ENCODE measurements at places on chromosomes 4 and X.

- peak; percentile 69 for DNase-seq
Observed at GRCh38 chr4:76949276-76950051, at the start of gene SEPTIN11. Gene SEPTIN11, plus strand, starts transcription at chr4:76949752. Its CDS starts 152 bp downstream, at chr4:76949904.

DNA sequence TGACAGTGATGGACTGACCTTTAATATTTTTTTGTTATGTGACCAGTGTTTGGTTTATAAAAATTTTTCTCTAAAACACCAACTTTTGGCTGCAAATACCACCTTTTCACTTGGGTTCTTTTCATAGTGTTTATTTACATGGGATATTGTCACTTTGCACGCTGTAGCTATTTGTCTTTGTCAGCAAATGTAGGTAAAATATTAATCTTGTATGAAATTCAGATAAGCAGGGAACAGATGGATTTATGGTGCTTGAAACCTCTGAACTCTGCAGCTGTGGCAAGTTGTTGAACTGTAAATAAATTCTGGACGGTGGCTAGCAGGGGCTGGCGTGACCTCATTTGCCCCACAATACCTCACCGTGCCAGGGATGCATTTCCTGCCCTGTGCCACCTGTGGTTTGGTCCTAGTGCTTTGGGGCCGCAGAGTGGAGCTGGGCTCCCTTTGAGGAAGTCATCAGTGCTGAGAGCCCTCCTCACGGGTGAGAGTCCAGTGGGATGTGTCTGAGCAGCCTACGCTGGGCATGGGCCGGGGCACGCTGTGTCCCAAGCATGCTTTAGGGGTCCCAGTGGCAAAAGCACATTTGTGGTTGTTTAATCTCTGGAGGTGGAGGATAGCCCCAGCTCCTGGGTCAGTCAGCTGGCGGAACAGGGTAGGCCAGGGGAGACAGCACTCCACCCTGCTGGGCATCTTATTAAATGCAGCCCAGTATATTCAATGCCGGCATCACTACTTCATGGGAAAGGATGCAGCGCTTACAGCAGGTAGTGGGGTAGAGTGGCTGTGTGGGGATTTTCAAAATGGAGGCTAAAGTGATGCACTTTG, 108.6 kb downstream of the TBL1X start:
- DNase-seq = no peak

DNA sequence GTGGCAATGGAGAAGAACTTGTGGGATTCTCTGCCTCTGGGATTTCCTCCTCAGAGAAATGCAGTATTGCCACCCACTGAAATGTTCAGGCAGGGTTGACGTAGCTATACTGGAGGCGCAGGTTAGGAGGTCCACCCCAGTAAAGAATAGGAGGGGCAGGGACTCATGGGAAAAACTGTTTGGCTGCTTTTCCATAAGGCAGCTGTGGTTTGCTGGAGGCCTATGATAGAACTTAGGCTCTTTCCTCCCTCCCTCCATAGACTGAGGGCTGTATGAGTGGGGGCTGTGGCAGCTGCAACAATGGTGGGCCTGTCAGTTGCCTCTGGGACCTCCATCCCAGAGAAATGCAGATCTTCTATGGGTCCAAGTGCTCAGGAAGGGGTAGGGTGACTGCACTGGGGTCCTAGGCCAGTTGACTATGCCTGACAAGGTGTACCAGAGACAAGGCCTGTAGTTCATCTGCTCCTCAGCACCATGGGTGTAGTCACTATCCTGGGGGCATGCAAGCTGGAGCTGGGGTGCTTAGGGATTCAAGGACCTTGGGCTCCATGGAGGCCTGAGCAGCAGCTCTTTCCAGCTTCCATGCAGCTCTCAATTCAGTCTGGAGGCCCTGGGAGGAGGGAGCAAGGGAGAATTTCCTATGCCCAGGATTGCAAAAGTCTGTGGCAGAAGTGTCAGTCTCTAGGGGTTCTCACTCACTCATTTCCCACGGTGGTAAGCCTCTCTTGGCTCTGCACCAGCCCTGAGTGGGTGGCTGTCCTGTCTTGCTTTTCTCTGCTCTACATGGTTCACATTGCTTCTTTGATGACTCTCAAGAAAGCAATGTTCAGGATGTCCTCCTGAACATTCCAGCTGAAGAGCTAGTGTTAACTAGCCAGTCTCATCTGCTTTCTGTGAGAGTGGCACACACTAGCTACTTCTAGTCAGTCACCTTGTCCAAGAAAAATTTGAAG, 353.0 kb downstream of the IDS start:
- DNase-seq = no peak

DNA sequence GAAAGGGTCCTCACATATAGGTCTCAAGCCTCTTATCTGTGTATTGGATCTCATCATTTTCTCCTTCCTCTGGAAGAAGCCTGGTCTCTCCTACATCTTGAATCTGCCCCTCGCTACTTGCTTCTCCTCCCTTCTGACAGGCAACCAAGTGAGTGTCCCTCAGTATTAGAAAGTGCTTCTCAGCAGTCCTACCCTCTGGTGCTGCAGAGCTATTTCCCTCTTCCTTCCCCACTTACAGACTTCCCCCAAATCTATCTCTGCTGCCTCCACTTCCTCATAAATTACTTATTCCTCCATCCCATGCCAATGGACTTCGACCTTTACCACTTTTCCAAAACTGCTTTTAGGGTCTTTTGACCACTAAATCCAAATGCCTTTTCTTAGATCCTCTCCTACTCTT, 129.1 kb upstream of the NAP1L5 start:
- DNase-seq = no peak

DNA sequence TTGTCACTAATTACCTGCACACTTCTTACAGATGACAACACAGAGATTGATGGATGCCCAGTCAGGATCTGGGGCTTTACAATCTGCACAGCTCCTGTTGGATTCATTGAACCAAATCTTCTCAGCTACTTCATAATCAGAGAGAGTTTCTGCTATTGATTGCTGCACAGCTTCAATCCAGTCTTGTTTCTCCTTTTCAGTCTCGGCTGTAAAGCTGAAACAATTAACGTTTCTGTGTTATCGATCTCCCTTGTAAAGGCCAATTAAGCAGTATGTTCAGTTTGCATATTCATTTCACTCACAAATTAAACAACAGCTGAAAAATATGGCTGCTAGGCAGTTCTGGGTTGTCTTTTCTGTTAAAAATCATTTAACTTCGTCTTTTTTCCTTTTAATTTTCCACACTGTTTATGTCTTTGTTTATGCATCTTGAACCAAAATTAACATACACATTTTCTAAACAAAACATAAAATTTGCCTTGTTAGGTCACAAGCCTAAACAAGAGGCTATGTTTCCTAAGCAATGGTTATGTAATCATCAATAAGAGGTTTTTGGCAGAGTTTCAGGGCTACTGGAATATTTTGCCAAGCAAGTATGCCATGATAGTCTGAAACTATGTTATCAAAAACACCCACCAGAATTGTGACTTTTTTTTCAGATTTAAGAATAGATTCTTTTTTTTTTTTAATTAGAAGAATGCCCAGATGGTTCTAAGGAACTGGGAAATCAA, 79.2 kb downstream of the ARAP2 start:
- no peak for DNase-seq

GRCh38 chr4:185016101-185016940, 2.0 kb upstream of the HELT start:
- DNase-seq = no peak

- no peak for DNase-seq
Observed at GRCh38 chr4:105569057-105569865, 16.8 kb downstream of the ARHGEF38 start.

- no peak for DNase-seq
Observed at GRCh38 chr4:56372774-56373173, 14.5 kb downstream of the AASDH start.

DNA sequence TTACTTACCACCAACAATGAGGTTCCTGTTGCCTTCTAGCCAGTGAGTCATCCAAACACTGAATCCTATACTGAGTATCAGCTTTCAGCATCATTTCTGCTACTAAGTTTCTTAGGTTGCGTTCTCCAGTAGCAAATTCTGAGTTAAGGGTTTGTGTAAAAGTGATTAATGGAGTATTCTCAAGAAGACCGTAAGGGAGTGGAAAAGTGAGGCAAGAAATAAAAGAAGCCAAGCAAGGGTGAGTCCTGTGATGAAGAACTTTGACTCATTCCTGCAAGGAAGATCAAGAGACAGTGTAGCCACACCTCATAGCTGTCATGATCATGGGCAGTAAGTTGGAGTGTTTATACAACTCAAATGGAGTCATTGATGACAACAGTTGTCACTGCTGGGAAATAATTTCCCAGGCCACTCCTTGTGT, 446.2 kb downstream of the RAPGEF2 start:
- DNase-seq = no peak

GRCh38 chr4:13546142-13546940, 2.0 kb upstream of the NKX3-2 start:
- no peak for DNase-seq

- no peak for DNase-seq
Observed at GRCh38 chr4:158496030-158496741, 25.5 kb upstream of the RXFP1 start.

DNA sequence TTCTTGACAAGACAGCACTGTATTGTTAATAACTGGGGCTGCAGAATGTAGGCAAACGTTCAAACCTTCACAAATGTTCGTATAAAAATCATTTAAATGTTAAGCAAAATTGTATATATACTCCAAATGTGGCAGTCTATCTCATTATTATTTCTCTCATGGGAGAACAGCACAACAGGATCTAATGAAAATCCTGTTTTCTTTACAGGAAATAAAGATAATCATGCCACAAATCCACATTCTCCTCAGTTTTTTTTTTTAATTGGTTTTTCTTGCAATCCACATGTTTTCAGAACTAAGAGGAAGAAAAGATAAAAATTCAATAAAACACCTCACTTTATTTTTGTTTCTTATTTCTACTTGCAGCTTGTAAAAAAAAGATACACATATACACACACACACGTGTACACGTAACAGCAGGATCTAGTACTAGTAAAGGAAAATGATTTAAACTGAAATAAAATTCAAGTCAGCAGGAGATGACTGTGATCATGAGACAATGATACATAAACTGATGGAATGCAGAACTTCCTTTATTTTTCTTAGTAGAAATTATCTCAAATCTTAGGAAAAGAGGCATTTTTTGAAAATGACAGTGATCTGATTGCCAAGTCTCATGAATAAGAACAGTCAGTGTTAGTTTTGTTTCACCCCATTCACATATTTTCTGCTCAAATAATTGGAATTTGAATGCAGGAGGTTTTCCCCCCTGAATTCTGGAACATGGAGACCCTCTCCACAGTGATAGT, 11.3 kb downstream of the APBB2 start:
- no peak for DNase-seq

DNA sequence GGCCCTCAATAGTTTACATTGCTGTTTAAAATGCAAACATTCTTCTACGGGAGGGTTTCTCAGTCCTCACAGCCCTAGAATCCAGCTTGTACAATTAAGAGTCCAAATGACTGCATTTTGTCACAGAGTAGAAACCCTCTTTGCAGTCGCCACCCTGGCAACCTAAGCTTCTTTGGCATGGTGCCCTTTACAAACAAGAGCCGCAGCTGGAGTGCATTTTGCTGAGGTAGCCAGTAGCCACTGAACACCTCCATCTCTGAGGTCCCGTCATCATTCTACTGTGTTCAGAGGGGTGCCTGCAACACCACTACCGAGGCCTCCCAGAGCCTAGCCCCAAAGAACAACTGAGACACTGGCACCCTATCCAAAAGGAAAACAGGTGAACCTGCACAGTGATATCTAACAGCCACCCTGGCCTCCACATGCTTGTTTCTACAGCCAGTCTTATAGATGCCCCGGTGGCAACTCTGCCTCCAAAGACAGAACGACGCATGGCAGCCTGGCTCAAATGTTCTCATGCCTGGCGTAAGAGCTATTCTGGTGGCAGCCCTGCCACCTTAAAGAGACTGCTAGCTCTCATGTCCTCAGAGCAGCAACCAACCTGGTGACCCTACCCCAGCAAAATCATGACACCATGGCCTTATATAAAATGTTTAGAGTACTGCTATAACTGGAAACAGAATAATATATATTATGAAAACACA, 801.9 kb downstream of the TECRL start:
- no peak for DNase-seq

- DNase-seq = no peak
Observed at GRCh38 chr4:52658641-52659000, 480 bp downstream of the USP46 start.

DNA sequence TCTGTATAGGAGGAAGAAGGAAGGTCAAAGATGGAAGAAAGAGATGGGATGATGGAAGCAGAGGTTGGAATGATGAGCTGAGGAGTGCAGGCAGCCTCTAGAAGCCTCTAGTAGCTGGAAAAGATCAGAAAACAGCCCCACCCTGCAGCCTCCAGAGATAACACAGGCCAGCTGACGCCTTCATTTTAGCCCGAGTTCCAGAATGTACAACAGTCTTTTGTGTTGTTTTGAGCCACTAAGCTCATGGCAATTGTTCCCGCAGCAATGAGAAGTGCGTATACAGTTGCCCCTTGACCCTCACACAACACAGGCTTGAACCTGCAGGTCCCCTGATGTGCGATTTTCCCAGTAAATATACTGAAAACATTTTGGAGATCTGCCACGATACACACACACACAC, 72.0 kb downstream of the WFS1 start:
- DNase-seq = no peak

GRCh38 chr4:141009931-141010330, 123.3 kb downstream of the RNF150 start:
- no peak for DNase-seq

DNA sequence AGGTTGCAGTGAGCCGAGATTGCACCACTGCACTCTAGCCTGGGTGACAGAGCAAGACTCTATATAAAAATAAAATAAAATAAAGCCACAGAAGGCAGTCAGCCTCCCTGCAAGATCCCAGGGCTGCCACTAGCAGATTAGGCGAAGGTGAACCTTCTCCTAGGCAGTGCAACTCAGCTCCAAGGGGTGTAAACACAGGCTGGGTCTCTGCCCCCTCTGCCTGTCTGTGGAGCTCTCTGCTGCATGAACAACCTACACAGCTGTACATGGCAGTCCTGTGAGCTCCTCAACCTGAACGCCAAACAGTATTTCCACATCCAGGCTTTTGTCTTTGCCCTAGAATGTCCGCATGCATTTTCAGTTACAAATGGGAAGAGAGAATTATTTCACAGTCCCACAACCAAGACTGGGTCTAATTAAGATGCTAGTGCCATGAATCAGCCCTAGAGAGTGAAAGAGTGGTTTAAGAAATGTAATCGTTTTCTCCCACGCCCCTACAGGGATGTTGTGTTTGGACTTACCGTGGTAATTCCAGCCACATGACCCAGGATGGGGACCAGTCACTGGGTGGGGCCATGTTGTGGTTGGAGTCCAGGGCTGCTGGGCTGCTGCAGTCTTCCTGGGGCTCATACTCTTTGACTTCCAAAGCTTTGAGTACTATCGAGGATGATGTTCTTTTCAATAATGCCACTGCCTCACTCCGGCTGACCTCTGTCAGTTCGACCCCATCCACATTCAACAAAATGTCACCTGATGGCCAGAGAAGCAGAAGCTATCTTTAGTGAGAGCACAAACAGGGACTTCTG, 99.0 kb downstream of the FIP1L1 start:
- no peak for DNase-seq

- no peak for DNase-seq
Observed at GRCh38 chrX:23668335-23668734, 1.0 kb downstream of the PRDX4 start.
